ENCODE measurements at places on chromosomes 1 and 21. TPM values are rescaled to one million over a fixed set of nuclear protein-coding genes. Genes with fewer than 3 reads are reported as not detected.

KRTAP21-2 gene
- polyA plus RNA-seq: not detected

LDLRAD1 gene
- polyA plus RNA-seq: not detected

TRIM63 gene
- not detected for polyA plus RNA-seq

B3GALT6 gene
- polyA plus RNA-seq: 12.1 TPM

AUNIP gene
- 5.6 TPM for polyA plus RNA-seq

TADA1 gene
- 10.5 TPM for polyA plus RNA-seq

LORICRIN gene
- not detected for polyA plus RNA-seq

OLIG2 gene
- polyA plus RNA-seq: not detected

PTPN22 gene
- not detected for polyA plus RNA-seq

PTPN7 gene
- polyA plus RNA-seq: not detected

- peak; percentile 88 for DNase-seq
Observed at GRCh38 chr1:233543338-233544255, 70.3 kb upstream of the KCNK1 start.

- DNase-seq: no peak
Observed at GRCh38 chr1:192724670-192725069, 84.2 kb upstream of the RGS2 start.

GRCh38 chr1:9230869-9231533 is 3.6 kb upstream of the H6PD start:
- DNase-seq: no peak

DNA sequence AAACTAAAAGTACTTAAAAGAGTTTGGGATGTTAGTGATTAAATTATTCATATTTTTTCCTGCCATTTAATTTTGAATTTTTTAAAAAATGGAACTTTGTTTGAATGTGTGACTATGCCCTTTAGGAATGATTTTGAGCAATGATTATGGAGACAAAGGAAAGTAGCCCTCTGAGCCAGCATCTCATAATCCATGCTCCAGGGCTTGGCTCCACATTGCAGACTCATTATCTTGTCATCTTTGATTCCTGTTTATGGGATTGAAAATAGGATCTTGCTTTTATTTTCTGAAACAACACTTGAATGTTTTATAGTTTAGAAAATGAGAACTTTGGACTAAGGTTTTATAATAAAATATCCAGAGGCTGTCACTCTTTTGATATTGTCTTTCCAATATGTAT is 14.5 kb downstream of the AXDND1 start:
- no peak for DNase-seq

GRCh38 chr1:193144999-193145398 is 23.2 kb downstream of the CDC73 start:
- no peak for DNase-seq

- DNase-seq: no peak
Observed at GRCh38 chr1:67748630-67749029, 63.6 kb downstream of the GADD45A start.

GRCh38 chr1:72100771-72101170 is 181.6 kb downstream of the NEGR1 start:
- DNase-seq: no peak

DNA sequence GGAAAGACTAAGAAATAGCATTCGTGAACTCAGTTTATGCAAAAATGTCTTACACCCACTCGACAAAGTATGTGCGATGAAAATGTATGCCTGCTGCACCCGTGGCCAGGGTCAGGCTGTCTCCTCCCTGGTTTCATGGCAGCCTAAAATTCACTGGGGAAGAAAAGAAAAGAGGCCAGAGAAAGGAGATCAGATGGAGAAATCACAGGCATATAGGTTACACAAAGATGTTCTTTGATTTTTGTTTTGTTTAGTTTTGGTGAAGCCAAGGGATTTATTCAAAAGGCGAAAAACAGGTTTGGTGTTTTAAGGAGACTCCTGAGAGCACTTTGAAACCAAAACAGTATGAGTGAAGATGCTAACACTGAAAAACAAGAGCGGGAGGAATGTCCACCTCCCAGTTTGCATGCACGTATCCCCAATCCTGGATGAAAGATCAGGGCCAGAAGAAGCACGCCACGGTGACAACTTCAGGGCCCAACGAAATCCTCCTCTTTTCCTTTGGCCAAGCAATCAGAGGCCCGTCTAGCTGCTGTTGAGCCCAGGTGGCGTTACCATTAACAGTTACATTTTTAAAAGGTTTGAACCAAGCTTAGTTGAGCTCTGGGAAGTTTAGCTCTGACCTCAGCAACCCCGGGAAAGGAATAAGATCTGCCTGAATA is 992 bp upstream of the SSX2IP start:
- no peak for DNase-seq

DNA sequence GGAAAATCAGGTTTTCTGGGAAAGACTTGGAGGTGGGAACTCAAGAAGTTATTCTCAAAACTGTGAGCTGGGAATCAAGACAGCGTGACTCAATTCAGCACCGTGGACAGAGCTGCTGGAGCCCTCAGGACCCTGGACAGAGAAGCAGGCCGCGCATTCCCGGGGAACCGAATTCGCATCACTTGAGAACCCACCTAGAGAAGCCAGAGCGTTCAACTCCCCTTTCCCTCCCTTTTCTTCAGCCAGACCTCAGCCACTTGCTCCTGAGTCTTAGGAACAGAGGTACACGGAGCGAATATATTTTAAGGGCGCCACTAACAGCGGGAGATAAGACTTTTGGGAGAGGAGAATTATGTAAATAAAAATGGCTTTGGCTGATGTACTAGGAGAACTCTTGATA is 2.0 kb upstream of the LIN28A start:
- DNase-seq: peak; percentile 64

DNA sequence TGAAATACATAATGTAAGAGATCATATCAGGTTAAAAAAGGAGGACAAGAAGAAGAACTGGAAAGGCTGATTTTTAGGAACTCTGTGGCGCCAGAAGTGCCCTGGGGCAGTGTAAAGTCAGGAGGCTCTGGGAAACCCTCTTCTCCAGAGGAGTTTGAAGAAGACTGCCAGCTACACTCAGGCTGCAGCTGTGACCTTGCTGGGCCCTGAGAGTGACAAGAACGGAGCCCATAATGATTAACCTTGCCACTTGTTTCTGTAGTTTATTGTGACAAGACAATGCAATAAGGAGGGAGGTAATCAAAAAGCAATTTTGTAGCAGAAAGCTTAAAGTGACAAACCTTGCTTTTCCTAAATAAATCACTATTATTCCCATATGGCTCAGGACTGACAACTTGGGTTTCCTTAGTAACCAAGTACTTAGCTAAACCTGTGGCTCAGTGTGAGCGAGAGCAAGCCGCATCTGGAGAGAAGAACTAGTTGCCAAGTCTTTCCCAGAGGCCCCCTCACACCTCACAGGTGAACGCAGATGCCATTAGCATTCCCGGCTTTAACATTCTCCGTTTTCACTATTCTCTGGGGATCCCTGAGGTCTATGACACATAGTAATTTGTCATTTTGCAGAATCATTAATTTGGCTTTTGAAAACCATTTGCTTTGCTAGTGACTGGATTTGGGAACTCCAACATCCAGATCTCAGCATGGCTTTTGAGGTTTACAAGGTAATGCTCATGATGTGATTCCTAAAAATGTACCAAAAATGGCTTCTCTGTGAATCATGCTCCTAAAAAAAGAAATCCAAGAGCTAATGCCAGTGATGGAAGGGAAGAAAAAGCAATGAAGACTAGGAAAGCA is 115.9 kb downstream of the OMA1 start:
- no peak for DNase-seq

DNA sequence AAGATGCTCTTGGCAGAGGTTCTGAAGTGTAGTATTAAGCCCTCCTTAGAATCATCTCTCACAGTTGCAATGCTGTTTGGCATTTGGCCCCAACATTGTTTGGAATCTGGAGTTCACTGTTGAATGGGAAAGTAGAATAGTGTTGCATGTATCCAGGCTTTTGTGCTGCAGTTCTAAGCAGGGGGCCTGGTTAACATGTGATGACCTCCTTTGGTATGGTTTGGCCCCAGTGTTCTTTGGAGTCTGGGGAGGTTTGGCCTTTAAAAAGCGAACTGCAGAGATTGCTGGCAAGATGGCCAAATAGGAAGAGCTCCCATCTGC is 61.8 kb upstream of the PLD5 start:
- no peak for DNase-seq

GRCh38 chr1:12495725-12496124 is 122.3 kb downstream of the DHRS3 start:
- DNase-seq: no peak

GRCh38 chr1:25765136-25765922 is 34.7 kb upstream of the SELENON start:
- no peak for DNase-seq

DNA sequence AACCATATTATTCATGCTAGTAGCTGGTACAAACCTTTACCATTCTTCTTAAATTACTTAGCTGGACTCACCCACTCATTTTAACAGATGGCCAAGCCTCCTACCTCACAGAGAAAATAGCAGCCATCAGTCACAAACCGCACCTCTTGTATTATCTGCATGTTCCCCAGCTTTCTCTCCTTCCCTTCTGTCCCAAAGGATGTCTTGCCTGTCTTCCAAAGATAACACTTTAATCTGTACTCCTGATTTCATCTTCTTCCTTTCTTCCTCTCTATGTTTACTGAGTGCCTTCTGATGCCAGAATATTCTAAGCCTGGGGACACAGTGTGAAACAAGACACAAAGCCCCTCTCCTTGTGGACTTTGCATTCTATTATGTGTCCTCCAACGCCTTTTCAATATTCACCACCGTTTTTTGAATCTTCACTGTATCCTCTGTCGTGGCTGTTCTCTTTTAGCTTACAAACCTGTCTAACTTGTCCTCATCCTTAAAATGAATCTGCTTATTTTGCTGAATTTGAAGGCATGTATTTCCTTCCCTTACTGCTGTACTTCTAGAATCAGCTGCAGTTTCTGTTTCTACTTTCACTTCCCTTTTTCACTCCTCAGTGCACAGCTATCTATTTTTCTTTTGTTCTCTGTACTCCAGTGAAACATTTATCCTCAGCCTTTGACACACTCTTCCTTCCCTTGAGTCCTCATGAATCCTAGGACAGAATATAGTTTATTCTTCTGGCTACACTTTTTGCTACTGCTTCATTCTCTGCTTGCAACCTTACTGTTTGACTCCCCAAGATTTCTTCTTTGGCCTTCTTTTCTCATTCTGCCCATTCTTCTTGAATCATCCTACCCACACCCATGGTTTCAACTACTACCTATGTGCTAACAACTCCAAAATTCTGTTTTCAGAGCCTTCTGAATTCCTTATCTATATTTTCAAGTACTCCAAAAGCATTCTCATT is 216.9 kb upstream of the SAMSN1 start:
- DNase-seq: no peak

GRCh38 chr1:163570071-163570470 is 248.3 kb downstream of the NUF2 start:
- DNase-seq: no peak

- no peak for DNase-seq
Observed at GRCh38 chr1:8013800-8014199, 12.3 kb downstream of the ERRFI1 start.

GRCh38 chr1:244494653-244495052 is 33.6 kb downstream of the CATSPERE start:
- no peak for DNase-seq

- no peak for DNase-seq
Observed at GRCh38 chr1:208065862-208066261, 154.9 kb upstream of the CD34 start.

DNA sequence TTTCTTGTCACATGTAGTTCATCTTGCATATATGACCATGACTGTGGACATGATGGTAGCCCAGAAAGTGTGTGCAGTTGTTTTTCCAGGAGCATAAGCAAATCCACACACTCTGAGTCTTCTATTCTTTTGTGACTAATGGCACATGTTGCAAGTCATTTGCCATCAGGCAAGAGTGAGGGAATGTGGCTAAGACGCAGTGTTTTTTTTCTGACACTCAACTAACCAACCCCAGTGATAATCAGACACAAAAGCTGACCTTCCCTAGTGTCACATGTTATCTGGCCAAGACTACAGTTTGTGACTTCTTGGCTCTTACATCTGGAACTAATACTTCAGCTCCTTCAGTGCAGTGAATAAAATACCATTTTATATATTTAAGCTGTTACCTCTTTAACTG is 108.8 kb downstream of the ITSN1 start:
- no peak for DNase-seq

- DNase-seq: no peak
Observed at GRCh38 chr1:71166178-71167173, 85.6 kb upstream of the ZRANB2 start.

DNA sequence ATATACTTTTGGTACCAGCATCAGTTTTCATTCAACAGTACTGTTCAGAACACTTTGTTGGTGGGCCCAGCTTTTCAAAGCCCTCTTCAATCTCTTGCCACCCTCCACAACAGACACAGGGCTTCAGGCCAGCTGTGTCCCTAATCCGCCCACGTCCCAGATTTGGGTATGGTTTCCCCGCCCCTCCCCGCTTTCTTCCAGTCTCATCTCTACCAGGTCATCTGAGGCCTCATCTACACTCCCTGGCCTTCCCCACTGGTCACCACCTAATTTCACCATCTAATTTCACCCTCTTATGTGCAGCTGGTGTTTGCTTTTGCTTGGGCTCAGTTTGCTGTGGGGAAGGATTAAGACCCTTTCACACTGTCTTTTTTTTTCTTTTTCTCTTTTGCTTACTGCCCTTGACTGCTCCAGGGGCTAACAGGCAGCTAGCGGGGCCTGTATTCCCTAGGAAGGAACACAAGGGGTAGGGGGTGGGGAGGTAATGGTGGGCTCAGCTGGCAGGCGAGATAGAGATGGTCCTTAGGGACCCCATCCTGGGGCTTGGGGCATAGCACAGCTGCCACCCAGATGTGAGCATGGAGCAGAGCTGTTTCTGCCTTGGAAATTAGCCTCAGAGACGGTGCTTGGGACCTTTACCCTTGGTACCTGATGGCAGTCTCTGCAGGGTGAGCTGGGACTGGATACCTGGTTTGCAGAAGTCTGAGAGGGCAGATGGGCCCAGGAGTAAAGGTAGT is 3.8 kb upstream of the EPB41 start:
- DNase-seq: no peak

- no peak for DNase-seq
Observed at GRCh38 chr1:186849826-186850225, 21.1 kb downstream of the PLA2G4A start.
